Body of pancreas (tissue), 4 donors: ENCODE measurements at places on chromosomes 7 and 10. TPM values are rescaled to one million over a fixed set of nuclear protein-coding genes. Genes with fewer than 3 reads are reported as not detected.

The CRPPA gene
- 1.0 TPM for total RNA-seq

The MINPP1 gene
- 18.9 TPM for total RNA-seq

DNA sequence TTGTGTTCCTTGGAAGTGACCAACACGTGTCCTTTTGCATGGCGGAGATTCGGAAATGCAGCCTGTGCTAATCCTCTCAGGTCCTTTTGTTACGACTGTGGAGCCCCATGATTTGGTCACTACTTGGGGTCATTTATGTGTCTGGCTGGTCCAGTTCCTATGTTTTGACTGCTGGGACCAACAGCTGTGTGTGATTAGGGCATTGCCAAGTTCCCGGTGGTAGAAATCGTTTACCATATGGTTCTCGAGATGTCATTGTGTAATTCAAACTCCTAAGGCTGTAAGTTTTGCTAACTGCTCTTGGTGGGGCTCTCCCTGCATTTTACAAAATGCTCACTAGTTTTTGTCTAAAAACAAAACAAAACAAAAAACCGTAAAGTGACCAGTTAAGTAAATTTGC, 62.0 kb downstream of the CCNY start:
- DNase-seq, result no peak

- no peak for DNase-seq
Observed at GRCh38 chr7:131604841-131605279, 48.4 kb upstream of the PODXL start.

GRCh38 chr10:61021926-61022325, 77.9 kb upstream of the RHOBTB1 start:
- DNase-seq, result no peak
